ENCODE measurements at places on chromosomes 6 and 20.

GRCh38 chr20:47124181-47124717 is 229.6 kb downstream of the EYA2 start:
- DNase-seq = no peak

- DNase-seq = no peak
Measured at GRCh38 chr6:16840725-16841124, 79.5 kb upstream of the ATXN1 start.

- DNase-seq = no peak
Measured at GRCh38 chr6:22896696-22897095, 327.3 kb downstream of the HDGFL1 start.

DNA sequence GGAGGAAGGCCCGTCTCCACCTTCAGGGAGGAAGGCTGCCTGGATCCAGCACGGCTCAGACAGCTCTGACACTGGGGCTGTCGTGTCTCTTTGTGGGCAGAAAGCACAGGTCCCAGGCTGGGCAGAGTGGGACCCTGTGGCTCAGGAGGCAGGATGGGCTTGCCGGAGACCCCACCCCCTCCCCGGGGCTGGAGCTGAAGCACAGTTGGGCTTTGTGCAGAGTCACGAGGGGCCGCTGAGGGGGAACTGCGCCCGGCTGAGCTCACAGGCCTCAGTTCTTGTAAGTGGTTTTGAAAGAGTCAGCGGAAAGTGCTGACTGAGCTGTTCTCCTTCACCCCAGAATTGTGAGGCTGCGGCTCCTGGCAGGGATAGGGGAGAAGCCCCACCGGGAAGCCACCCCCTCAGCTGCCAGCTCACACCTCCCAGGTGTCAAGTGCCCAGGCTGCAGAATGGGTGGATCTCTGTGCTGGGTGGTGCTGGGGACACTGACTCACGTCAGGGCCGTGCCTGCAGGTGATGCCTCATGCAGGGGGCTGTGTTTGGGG is 145.5 kb upstream of the RNF24 start:
- DNase-seq = no peak

GRCh38 chr20:6651016-6651415 is 116.5 kb upstream of the BMP2 start:
- no peak for DNase-seq

GRCh38 chr6:13681305-13682061 is 30.2 kb downstream of the RANBP9 start:
- DNase-seq = no peak

DNA sequence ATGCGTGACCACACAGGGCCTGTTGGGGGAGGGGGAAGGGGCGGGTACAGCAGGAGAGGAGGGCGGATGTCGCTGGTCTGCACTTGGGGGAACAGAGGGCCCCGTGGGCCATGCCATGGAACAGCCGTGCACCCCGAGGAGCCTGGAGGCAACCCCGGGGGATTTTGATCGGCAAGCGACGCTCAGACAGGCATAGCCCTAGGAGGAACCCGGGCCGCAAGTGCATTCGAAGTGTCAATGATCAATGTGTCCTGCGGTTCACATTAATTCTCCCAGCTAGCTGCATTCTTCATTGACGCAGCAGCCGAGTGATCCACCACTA is 772.8 kb upstream of the DEFB115 start:
- no peak for DNase-seq

DNA sequence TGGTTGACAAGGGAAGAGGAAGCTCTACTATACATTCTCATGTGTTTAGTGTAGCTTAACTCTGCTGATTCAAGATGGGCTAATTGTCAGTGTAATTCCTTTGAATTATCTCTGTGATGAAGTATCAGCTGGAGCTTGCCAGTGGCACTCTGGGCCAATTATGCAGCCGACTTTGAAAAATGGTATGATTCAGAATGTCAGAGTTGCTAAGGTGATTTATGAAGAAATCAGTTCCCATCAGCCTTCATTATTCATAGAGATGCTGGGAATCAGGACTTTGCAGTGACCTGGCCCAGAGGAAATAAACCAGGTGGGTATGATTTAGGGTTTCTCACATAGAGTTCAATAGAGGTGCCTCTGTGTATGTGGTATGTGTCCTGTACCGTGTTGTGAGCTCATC is 33.4 kb downstream of the KCNS1 start:
- no peak for DNase-seq

GRCh38 chr6:149457316-149457884 is 27.4 kb downstream of the ZC3H12D start:
- no peak for DNase-seq

GRCh38 chr6:41278699-41279405 is 7.6 kb downstream of the TREM1 start:
- DNase-seq = peak; percentile 31

GRCh38 chr6:164216368-164216767 is 801.9 kb downstream of the QKI start:
- DNase-seq = no peak

DNA sequence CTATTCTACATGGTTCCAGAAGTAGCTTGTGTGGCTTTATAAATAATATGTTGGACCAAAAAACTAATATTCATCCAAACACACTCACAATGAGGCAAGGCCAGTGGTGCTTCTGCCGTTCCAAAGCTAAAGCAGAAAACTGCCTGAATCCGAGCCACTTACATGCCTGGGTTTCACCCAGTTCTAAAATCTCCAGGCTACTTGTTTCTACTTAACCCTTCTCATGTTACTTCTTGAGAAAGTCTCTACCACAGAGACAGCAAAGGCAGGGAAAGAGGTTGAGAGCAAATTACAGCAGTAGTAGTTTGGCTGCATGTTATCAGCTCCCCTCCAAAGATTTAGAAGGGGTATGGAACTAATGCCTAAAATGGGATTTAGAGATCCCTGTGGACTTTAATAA is 62.0 kb downstream of the FAXC start:
- DNase-seq = no peak

- no peak for DNase-seq
Measured at GRCh38 chr6:83044091-83044768, 21.4 kb downstream of the UBE3D start.

- DNase-seq = no peak
Measured at GRCh38 chr20:32010101-32010500, at the start of gene CCM2L. TSS of gene CCM2L (plus strand) at chr20:32010438. CDS start at chr20:32010455, 17 bp downstream.

DNA sequence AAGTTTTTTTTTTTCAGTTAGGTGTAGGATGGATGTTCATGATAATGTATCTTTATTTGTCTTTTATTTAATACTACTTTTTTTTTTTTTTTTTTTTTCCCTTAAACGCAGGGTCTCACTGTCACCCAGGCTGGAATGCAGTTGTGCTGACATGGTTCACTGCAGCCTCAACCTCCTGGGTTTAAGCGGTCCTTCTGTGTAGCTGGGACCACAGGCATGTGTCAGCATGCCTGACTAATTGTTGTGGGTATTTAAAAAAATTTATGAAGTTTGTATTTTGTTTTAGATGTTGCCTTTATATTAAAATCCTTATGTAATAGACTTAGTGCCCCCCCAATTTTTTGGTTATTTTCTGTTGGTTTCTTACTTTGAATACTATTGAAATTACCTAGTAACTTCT is 42.6 kb downstream of the NCOA3 start:
- no peak for DNase-seq

DNA sequence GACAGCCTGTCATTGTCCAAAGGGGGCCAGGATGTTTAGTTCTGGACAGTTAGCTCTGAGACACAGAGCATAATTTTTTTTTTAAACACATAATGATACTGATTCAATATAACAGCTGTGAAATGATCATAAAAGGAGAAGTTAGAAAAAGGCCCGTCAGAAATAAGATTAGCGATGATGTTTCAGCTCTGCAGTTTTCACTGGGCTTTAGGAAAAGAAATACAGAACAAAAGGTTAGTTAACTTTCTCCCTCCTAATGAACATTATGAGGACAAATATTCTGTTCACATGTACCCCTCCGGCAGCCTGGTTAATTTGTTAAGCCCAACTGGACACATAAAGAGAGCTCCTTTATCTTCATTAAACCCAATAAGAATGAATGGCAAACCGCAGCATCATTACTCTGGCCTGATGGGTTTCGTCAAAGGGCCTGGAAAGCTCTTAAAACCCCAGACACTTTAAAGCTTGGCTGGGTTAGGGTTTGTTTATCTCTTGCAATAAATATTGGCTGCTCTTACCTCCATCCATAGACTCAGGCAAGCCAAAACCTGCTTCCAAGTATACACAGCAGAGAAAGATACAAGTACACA is 394.6 kb downstream of the KIF16B start:
- no peak for DNase-seq

- DNase-seq = no peak
Measured at GRCh38 chr6:134437376-134437775, 119.5 kb upstream of the SGK1 start.
